ENCODE measurements at places on chromosomes 2 and 18.

DNA sequence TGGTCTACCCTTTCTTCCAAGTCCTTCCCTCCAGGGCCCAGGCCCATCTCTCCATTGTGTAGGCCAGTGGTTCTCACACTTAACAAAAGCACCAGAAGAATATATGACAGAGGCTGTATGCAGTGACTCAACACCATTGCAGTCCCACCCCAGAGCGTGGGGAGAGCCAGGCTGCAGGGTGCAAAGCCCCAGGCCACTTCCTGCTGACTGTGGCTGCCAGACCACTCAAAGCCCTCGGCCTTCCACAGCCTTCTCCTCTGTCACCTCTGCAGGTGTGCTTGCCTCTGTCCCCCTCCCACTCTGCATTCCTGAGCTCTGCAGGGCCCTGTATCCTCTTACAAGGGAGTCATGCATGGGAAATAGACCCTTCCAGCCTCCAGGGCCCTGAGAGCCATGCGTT lies 40.4 kb upstream of the ARHGEF4 start:
- H3K36me3 ChIP-seq = no peaks in the 10 kb centered on the region
- DNase-seq = no peak
- no peak overlapping the region for H3K4me3 ChIP-seq
- no peak overlapping the region for H3K27ac ChIP-seq
- H3K27me3 ChIP-seq = no peaks in the 10 kb centered on the region

GRCh38 chr18:57970356-57971095 lies 73.5 kb upstream of the NEDD4L start:
- H3K4me3 ChIP-seq = no peak overlapping the region
- no peak overlapping the region for H3K27ac ChIP-seq
- no peaks in the 10 kb centered on the region for H3K4me1 ChIP-seq
- H3K27me3 ChIP-seq = no peaks in the 10 kb centered on the region

GRCh38 chr2:160275656-160276055 lies 75.6 kb upstream of the ITGB6 start:
- no peak for DNase-seq
- H3K36me3 ChIP-seq = no peaks in the 10 kb centered on the region
- H3K4me1 ChIP-seq = peaks cover under 1% of the 10 kb centered on the region
- no peaks in the 10 kb centered on the region for H3K27me3 ChIP-seq
- H3K4me3 ChIP-seq = no peak overlapping the region
- H3K27ac ChIP-seq = no peak overlapping the region

DNA sequence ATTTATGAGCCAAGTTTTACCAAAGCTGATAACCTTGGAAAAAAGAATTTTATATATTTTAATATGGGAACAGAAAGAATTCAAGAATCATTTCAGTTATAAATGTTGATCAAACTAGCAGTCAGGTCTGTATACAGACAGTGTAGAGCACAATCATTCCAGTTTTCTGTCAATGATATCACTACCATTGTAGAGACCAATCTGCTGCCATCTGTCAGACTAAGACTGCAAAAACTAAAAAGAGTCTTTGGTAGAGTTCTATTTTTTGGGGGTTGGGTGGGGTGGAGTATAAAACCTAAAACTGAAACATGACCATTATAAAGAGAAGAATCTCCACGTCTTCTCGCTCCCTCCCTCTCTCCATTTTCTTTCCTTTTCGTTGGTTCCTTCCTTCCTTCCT lies 204.7 kb upstream of the UBE2E3 start:
- H3K4me3 ChIP-seq = no peak overlapping the region
- H3K27ac ChIP-seq = no peak overlapping the region
- H3K27me3 ChIP-seq = no peaks in the 10 kb centered on the region
